T-helper 22 cell (primary cell): ENCODE measurements at places on chromosomes 6 and 20.

- DNase-seq = no peak
These were observed 86.2 kb downstream of the PLEKHG1 start for GRCh38 chr6:150685860-150686259.

DNA sequence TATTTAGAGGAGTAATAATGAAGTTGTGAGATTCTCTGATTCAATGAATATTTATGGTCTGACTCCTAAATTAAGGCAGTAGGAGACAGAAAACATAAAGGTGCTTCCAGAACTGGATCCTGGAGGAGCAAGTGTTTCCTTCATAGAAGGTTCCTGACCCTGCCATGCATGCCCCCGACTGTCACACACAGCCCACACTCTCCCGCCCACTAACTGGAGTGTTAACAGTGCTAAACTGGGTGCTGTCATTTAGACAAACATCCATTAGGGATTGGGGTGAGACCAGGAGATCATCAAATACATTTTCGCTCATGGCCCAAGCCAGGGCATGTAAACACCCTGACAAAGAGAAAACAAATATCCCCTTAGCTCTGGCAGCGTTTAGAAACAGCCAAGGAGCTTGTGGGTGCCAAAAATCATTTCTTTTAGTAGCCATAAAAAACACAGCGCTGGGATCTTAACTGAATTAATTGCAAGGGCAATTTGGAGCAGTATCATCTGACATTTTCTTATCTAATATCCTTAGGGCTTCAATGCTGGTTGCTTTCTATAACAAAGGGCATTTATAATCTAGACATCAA, 46.8 kb downstream of the INSM1 start:
- DNase-seq = no peak

- DNase-seq = peak; percentile 35
These were observed 18.9 kb downstream of the PCNA start for GRCh38 chr20:5100684-5101347.

GRCh38 chr20:54355631-54356280, 119.6 kb upstream of the DOK5 start:
- no peak for DNase-seq

GRCh38 chr6:169041078-169041477, 212.6 kb downstream of the THBS2 start:
- DNase-seq = no peak

DNA sequence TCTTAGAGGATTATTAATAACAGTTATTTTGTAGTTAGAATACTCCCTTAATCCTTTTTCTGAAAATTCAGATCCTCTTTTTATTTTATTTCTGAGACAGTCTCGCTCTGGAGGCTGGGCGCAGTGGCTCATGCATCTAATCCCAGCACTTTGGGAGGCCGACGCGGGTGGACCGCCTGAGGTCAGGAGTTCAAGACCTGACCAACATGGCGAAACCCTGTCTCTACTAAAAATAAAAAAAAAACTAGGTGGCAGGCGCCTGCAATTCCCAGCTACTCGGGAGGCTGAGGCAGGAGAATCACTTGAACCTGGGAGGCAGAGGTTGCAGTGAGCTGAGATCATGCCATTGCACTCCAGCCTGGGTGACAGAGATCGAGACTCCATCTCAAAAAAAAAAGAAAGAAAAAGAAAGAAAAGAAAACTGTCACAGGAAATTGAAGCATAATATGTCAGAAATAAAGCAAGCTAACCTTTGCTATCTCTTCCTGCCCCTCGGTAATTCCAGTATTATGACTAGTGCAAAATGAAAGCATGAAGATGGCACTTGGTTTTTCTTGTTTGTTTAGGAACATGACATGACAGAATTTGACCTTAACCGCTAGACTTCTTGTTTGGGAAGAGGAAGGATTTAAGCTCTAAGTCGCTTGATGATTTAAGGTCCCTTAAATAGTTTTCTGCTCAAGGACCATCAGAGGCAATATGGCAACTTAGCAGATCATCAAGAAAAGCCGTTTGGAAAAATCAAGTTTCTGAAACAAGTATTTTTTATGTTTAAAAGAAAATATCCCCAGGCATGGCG, 1.8 kb upstream of the RBM39 start:
- DNase-seq = no peak

DNA sequence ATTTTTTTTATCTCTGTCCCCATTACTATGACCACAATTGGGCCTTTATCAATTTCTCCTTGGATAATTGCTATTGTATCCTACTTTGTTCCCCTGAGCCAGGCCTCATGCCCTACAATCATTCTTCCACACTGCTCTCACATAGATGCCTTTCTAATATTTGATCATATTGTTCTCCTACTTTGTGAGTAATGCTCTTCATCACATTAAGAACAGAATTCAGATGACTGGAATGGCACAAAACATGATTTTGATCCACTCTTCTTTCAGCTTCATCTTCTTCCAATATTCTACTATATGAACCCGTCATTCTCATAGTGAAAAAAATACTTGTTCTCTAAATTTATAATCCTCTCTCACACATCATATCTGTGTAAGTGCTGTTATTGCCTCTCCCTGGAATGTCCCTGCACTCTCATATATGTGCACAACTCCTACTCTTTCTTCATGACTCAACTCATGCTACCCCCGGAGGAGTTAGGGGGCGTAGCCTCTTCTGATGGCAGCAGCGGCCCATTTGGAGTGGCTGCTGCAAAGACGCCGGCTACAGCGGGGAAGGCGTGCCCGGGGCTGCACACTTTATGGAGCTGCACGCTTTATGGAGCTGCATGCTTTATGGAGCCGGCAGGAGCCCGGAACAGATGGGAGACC, 25.3 kb upstream of the HACE1 start:
- DNase-seq = no peak

DNA sequence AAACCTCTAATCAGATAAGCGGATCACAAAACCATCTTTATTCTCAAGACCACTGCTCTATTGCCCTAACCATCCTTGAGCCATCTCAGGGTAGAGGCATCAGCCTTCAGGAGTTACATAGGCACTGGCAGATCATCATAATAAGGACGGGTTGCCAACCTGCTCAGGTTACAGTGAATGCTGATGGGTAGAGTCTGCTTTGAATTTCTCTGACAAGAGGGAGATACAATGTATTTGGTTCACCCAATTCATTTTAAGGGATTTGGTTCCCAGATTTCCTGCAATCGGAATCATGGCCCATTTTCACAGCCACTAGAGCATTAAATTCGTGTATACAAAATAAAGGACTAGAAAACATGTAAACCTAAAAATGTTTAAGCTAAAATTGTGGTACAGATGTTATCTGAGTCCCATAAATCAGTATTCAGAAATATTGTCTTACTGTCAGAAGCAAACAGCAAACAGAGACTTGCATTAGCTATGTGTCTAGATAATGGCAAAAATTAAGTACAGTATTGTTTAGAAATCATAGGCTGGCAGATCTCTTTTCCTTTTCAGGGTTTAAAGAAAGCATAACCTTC, 41.9 kb upstream of the TMEM170B start:
- no peak for DNase-seq

DNA sequence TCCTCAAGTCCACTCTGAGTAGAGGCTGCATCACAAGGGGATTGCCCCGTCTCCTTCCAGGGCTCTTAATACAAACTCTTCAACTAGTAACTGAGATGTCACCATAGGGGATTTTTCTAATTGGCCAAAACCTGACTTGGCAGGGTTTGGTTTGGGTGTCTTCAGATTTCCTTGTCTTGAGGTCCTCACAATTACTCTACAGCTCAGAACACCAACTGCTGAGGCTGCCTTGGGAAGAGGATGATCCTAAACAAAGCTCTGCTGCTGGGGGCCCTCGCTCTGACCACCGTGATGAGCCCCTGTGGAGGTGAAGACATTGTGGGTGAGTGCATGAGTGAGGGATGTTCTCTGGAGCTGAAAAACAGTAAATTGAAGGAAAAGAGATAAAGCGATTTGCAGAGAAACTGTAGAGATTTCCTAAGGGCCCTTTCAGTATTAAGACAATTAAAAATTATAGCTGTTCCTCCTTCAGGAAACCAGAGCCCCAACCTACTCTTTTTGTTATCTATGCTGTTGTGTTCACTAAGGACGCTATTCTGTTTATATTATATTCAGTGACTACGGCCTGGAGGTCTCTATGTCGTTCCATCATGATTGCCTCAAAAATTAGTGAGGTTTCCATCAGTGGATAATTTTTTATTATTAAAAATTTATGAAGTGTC, at the start of gene HLA-DQA1:
Gene HLA-DQA1 (plus strand): TSS at position 188 of the 662 bp plus-strand sequence. CDS start 53 bp downstream, at position 241.
- DNase-seq = no peak

- DNase-seq = no peak
These were observed 137.5 kb downstream of the GMPR start for GRCh38 chr6:16375843-16376242.

GRCh38 chr6:2563635-2564034, 187.1 kb downstream of the MYLK4 start:
- DNase-seq = no peak

DNA sequence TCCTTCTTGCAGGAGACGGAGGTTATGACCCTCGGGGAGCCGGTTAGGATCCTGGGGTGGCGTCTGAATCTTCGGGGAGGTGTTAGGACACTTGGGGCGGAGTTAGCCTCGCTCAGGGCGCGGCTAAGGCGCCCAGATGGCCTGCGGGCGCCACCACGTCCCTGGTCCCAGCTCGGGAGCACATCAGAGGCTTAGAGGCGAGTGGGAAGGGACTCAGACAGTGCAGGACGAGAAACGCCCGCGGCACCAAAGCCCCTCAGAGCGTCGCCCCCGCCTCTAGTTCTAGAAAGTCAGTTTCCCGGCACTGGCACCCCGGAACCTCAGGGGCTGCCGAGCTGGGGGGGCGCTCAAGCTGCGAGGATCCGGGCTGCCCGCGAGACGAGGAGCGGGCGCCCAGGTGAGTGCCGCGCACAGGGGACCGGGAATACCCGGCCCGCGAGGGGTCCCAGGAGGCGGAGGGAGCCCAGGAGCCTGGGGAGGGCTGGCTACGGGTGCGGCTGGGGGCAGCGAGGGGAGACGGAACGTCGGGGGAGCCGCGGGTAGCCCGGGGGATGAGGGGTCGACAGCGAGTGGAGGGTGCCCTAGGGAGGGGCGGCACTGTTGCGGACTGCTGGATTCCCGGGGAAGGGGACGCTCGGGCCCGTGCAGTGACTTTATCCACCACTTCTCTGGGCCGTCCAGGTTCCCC, at the start of gene HCK:
Gene HCK (plus strand): TSS at position 153 of the 688 bp plus-strand sequence.
- DNase-seq = no peak

- no peak for DNase-seq
These were observed 223.2 kb upstream of the GMDS start for GRCh38 chr6:2468601-2468955.

DNA sequence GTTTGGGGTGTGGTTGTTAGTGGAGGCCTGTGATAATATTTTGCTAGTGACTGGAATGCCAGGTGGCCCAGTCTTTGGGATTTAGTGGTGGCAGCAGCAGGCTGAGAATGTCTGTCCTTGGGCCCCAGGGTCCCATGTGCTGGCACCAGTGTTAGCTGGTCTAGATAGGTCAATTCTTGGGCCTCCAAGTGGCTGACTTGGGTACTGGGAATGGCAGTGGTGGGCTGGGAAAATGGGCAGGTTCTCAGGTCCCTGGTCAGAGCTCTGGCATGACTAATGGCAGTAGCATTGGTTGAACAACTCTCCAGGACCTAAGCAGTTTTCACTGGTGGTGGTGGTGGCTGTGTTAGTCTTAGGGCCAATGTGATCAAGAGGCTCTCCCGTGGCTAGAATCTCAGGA, 50.3 kb downstream of the OLIG3 start:
- DNase-seq = no peak

DNA sequence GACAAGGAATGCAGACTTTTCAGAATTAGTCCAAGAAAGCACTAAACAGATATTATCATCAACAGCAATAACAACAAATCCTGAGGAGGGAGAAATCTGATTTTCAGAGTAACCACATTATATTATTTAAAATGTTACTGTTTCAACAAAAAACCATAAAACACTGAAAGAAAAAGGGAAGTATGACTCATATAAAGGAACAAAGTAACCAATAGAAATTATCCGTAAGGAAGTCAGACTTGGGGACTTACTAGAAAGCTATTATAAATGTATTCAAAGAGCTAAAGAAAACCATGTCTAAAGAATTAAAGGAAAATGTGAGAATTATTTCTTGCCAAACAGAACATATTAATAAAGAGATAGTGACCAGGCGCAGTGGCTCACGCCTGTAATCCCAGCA, 98.1 kb downstream of the MYLK4 start:
- no peak for DNase-seq

- DNase-seq = no peak
These were observed 235.1 kb upstream of the RREB1 start for GRCh38 chr6:6872459-6873344.

DNA sequence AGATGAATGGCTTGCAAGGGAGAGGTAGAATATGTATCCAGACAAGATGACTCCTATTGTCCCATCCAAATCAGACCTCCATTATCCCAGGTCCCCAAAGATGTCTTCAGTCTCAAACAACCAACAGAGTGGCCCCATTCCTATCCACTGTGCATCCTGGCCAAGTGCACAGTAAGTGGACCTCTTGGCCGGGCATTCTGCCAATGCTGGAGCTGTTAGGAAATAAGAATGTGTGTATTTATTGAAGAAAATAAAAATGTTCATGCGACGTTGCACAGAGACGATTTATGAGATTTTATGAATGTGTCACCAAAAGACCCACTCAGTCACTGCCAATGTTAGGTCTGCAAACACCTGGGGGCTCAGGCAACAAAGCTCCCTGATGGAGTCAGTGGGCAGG, 196.0 kb downstream of the MAFB start:
- DNase-seq = no peak
